ENCODE measurements at places on chromosomes 2 and 18.

- no peak for DNase-seq
Measured at GRCh38 chr2:181152701-181153100, 172.3 kb downstream of the UBE2E3 start.

DNA sequence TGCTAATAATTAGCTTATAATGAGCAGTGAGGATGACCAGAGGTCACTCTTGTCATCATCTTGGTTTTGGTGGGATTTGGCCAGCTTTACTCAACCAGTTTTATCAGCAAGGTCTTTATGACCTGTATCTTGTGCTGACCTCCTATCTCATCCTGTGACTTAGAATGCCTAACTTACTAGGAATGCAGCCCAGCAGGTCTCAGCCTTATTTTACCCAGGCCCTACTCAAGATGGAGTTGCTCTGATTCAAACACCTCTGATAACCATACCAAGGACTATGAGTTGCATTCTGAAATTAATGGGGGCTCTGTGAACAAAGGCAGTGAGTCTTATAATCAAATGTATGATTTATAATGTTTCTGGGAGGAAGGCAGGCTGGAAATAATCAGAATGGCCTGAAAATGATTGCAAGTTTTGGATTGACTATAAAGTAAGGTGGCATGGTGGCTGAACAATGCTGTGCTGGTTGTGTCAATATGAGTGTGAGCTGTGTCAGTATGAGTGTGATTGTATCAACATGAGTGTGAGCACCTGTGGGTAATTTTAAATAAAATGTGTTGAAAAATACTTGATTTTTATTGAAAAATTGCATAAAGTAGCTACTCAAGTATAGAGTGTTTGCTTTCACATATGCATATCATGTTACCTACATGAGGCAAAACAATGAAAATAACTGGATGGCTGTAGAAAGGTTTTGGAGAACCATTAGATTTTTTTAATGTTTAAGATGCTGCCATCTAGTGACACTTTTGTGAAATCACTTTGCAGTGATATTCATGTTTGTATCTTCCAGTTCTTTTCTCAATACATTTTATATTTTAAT lies 103.0 kb downstream of the KYNU start:
- no peak for DNase-seq

GRCh38 chr18:54967786-54968185 lies 8.5 kb upstream of the CCDC68 start:
- no peak for DNase-seq

DNA sequence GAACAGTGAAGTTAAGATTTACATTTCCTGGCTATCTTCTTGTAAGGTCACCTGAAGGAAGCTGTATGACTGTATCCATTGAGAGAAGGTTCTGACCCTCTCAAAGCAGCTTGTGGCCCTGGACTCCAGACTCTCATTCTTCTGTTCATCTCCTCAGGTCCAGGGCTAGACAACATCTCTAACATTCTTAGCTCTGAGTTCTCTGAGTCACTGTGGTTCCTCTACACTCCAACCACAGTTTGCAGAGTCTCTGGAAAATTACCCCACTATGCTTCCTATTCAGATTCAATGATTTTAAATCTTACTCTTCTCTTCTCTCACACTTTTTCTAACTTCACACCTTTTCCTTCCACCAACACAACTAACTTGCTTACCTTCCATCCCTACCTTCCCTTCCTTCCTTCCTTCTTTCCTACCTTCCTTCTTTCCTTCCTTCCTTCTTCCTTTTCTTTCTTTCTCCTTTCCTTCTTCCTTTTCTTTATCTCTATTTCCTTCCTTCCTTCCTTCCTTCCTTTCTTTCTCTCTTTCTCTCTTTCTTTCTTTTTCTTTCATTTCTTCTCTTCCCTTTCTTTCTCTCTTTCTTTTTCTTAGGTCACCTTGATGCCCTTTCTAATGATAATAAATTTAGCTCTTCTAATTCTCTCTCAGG lies 824.3 kb upstream of the ZEB2 start:
- no peak for DNase-seq

DNA sequence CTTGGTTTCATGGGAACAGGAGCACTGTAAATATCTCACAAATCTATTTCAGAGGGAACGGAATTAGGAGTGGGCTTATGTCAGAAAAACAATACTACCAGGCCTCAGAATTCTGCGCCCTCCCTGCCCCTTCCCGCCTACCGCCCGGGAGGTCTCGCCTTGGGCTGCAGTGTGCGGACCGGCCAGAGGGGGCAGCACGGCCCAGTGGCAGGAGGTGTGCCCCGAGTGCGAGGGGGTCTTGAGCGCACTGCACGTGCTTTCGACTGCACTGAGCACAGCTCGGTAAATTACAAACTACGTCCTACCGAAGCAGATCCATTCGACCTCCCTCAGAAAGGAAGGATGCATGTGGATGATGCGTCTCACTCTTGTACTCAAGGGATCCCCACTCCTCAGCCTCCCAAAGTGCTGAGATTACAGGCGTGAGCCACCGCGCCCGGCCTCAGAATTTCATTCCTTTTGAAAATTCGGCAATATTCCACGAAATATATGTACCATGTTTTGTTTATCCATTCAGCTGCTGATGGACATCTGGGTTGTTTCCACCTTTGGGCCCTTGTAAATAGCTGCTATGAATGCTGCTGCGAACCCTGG lies 297.0 kb downstream of the BCL2 start:
- no peak for DNase-seq

DNA sequence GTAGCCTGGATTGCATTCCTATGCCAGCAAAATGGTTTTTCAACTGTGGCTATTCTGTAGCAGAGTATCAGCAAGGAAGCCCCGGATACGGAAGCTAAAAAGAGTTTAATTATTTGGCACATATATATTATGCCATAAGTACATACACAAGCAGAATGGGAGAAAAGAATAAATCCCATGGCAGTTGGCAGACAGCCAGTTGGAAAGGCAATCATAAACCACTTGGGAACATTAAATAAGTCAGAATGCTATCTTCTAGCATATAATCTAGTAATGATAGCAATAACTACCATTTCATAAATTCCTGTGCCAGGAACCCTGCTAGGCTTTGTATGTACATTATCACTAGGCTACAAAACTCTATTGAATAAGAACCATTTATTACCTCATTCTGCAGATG lies 26.0 kb downstream of the GALNT5 start:
- no peak for DNase-seq

DNA sequence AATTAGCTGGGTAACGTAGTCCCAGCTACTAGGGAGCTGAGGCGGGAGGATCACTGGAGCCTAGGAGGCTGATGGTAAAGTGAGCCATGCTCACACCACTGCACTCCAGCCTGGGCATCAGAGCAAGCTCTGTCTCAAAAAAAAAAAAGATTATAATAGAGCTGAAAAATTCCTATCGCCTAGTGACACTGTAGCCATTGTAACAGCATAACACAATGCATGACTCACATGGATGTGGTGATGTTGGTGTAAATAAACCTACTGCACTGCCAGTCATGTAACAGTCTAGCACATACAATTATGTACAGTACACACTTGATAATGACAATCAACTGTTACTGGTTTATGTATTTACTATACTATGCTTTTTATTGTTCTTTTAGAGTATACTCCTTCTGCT lies 39.6 kb downstream of the MGAT4A start:
- DNase-seq = no peak

DNA sequence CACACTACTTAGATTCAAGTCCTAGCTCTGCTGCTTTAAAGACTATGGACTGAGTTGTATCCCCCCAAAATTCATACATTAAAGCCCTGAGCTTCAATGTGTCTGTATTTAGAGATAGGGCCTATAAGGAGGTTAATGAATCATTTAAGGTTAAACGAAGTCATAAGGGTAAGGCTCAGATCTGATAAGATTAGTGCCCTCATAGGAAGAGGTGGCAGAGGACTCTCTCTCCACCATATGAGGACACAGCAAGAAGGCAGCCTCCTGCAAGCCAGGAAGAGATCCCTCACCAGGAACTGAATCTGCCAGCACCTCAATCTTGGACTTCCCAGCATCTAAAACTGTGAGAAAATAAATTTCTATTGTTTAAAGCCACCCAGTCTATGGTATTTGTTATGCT lies 3.1 kb upstream of the CYTIP start:
- no peak for DNase-seq

- DNase-seq = no peak
Measured at GRCh38 chr2:3291750-3292149, 85.9 kb downstream of the EIPR1 start.

GRCh38 chr2:3958969-3959368 lies 255.6 kb downstream of the DCDC2C start:
- no peak for DNase-seq

- no peak for DNase-seq
Measured at GRCh38 chr2:25821225-25822056, 56.8 kb downstream of the ASXL2 start.

GRCh38 chr2:24382363-24383073 lies 22.2 kb upstream of the ITSN2 start:
- peak; percentile 46 for DNase-seq

DNA sequence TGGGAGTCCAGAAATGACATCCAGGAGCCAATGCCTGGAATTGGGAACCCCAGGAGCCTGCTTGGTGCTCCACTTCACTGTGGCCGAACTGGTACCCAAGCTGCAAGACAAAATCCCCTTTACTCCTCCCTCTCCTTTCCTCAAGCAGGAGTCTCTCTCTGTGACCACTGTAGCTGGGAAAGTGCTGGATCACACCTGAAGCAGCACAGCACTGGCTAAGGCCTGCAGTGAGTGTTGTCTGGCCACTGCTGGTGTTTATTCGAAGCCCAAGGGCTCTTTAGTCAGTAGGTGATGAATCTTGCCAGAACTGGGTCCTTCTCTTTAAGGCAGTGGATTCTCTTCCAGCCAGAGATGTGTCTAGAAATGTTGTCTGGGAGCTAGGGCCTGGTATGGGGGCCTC lies 26.4 kb downstream of the STPG4 start:
- no peak for DNase-seq

GRCh38 chr2:233350708-233351107 lies 3.6 kb upstream of the DGKD start:
- DNase-seq = peak; percentile 26

- DNase-seq = no peak
Measured at GRCh38 chr2:28436525-28437051, 43.9 kb downstream of the FOSL2 start.
